Astrocyte (in vitro differentiated cells and primary cell): ENCODE measurements at places on chromosomes 13 and 19.

DNA sequence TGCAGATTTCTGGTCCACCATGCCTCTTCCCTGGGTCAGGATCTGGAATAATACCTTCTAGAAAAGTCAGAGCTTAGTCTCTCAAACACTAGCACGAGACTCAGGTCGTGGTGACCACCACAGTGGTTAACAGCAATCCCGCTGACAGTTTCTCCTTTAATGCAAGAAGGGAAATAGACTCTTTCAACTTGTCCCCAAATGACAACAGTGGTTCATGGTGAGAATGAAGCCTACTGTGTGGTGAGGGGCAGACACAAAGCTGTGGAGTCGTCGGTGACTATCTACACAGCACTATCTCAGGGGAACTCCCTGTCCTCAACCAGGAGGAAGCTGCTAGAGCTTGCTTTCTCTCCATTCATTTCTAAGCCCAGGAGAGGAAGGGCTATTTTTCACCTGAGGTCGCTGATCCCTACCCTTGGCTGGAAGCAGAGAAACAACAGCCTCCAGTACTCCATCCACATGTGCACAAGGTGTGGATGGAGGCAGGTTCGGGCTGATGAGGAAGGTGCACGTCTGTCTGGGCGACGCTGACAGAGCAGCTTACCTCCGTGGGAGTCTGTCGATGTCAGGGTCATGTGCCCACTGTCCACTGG lies 72.4 kb downstream of the STK24 start:
- no peak overlapping the region for H3K4me3 ChIP-seq
- H3K36me3 ChIP-seq, result no peaks in the 10 kb centered on the region
- no peaks in the 10 kb centered on the region for H3K27me3 ChIP-seq

DNA sequence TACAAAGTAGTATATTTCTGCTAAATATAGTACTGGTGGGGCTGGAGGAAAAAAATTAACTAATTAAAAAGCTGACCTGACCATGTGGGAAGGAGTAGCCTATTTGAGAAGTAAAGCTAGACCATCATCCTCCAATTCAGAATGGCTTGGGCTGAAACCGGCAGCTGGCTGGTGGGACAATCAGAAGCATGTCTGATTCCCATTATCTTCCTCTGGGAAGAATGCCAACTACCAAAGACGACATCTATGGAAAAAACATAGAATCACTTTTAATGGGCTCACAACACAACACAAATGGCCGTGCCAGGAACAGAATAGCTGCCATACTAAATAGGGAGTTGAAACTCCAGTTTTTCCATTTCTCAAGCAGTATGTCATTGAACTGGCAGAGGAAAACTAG lies 120.4 kb upstream of the FREM2 start:
- no peak overlapping the region for H3K27ac ChIP-seq
- H3K4me3 ChIP-seq, result no peak overlapping the region
- H3K36me3 ChIP-seq, result no peaks in the 10 kb centered on the region
- no peaks in the 10 kb centered on the region for H3K4me1 ChIP-seq
- no peaks in the 10 kb centered on the region for H3K27me3 ChIP-seq
- no peak for DNase-seq

DNA sequence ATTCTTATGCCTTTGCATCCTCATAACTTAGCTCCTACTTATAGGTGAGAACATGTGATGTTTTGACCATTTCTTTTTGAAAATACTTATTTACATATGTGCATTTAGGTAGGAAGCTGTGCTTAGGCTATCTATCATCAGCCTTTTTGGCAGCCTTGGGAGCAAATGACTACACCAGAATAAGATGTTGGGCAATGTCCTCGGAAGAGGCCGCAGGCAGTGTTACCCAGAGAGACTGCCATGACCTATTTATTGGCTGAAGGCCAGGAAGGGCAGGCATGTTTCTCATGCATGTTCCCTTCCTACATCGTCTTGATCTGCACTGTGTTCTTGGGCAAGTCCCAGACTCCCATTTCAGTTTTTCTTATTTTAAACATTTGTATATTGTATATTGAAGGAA lies 122.3 kb downstream of the B3GLCT start:
- no peaks in the 10 kb centered on the region for H3K4me1 ChIP-seq
- no peak overlapping the region for H3K27ac ChIP-seq
- H3K36me3 ChIP-seq, result no peaks in the 10 kb centered on the region
- DNase-seq, result no peak

DNA sequence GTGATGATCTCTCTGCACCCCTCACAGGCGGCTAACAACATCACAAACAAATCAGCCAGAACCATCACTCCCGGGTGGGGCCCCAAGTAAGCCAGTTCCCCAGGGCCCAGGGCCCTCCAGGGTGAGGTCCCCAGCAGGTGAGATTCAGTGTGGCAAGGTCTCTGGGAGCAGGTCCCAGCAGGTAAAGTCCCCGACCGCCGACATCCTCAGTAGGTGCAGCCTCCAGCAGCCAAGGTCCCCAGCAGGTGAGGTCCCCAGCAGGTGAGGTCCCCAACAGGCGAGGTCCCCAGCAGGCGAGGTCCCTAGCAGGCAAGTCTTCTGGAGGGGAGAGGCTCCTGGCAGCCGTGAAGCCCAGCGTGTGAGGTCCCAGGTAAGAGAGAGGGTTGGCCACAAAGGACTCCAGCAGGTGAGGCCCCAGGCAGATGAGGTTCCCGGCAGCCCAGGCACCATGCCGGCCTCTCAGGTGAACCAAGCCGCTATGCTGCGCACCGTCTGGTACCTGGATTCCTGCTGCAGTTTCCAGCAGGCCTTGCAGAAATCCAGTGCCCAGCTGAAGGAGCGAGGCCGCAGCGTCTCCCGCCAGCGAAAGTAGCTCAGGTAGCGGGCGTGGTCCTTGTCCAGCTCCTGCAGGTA lies 3.9 kb upstream of the FUT6 start:
- H3K27ac ChIP-seq, result no peak overlapping the region
- H3K27me3 ChIP-seq, result peaks cover 5% of the 10 kb centered on the region
- no peaks in the 10 kb centered on the region for H3K36me3 ChIP-seq
- H3K4me3 ChIP-seq, result no peak overlapping the region

- peaks cover 4% of the 10 kb centered on the region for H3K27me3 ChIP-seq
- H3K36me3 ChIP-seq, result no peaks in the 10 kb centered on the region
Observed at GRCh38 chr13:24146961-24147569, 13.5 kb upstream of the SPATA13 start.

DNA sequence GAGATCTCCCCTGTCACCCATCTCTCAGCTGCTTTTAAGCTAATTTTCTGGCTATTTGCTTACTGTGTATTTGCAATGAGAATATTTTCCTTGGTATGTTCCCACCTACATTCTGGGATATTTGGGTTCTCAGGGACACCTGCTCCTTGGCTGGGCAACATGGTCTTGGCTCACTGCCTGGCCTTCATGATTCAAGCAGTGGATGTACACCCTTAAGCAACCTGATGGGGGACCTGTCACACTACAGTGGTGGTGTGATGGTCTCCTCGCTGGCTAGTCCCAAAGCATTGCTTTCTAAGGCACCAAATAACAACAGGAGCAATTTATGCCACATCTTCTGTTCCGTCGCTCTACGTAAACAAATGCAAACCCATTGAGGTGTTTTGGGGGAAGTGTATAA lies 35.3 kb upstream of the RFC3 start:
- H3K36me3 ChIP-seq, result no peaks in the 10 kb centered on the region
- H3K27ac ChIP-seq, result no peak overlapping the region
- H3K4me3 ChIP-seq, result no peak overlapping the region
- DNase-seq, result no peak

- no peak overlapping the region for H3K27ac ChIP-seq
- no peaks in the 10 kb centered on the region for H3K36me3 ChIP-seq
- no peak overlapping the region for H3K4me3 ChIP-seq
- peaks cover 8% of the 10 kb centered on the region for H3K4me1 ChIP-seq
- H3K27me3 ChIP-seq, result no peaks in the 10 kb centered on the region
Observed at GRCh38 chr13:74093691-74094090, 40.5 kb downstream of the KLF12 start.

DNA sequence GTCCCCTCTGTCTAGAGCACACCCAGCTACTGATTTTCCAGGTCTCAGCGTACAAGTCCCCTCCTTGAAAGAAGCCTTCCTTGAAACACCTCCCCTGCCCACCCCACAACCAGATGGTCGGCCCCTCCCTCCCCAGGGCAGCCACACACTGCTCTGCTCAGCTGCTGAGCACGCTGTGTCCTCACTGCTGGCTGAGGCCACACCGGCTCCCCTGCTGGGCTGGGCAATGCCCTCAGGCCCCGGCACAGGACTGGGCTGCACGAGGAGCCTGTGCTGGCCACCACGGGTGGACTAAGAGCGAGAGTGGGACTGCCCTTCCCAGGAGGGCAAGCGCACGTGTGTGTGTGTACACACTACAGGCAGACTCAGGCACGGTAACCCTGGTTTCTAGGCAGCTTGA lies 11.8 kb upstream of the RSPH6A start:
- peaks cover 40% of the 10 kb centered on the region for H3K36me3 ChIP-seq
- no peak for DNase-seq

- no peaks in the 10 kb centered on the region for H3K27me3 ChIP-seq
- H3K4me1 ChIP-seq, result no peaks in the 10 kb centered on the region
- no peak overlapping the region for H3K27ac ChIP-seq
- DNase-seq, result no peak
Observed at GRCh38 chr13:96575423-96576320, 418.6 kb downstream of the OXGR1 start.

GRCh38 chr19:47614021-47614295 lies 5.0 kb downstream of the BICRA start:
- H3K4me3 ChIP-seq, result no peak overlapping the region
- DNase-seq, result no peak
- H3K27me3 ChIP-seq, result no peaks in the 10 kb centered on the region
- H3K36me3 ChIP-seq, result no peaks in the 10 kb centered on the region
- peaks cover 24% of the 10 kb centered on the region for H3K4me1 ChIP-seq

- H3K27ac ChIP-seq, result no peak overlapping the region
- H3K27me3 ChIP-seq, result no peaks in the 10 kb centered on the region
- H3K4me3 ChIP-seq, result no peak overlapping the region
- no peaks in the 10 kb centered on the region for H3K36me3 ChIP-seq
Observed at GRCh38 chr19:3159565-3159964, 19.0 kb upstream of the S1PR4 start.

- no peak overlapping the region for H3K4me3 ChIP-seq
- H3K27ac ChIP-seq, result no peak overlapping the region
- no peaks in the 10 kb centered on the region for H3K27me3 ChIP-seq
Observed at GRCh38 chr13:34620862-34621261, 321.2 kb upstream of the NBEA start.

DNA sequence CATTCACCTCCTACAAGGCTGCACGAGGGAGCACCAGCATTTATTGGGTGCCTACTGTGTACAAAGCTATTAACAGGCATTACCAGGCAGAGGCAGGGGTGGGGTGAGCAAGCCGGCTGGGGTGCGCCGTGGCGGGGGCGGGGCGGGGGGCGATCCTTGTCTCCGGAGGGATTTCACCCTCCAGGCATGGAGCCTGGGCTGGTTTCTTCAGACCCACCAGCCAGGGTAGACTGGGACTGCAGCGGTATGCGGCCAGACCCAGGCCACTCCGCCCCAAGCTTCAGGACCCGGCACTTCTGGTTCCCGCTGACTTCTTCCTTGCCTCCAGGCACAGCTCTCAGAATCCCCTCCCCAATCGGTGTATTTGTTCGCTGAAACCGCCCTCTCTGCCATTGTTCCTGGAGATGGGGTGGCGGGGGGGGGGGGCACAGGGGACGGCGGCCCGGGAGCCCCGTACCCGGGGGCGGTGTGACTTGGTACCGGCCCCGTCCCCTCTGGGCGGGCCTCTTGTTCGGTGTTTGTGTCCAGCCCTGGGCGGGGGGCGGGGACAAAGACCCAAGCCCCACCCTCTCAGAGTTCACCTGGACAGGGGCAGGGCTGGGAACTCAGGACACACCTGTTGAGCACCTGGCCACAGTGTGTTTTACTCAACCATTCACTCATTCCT lies 14.4 kb downstream of the TJP3 start:
- no peak for DNase-seq
- H3K36me3 ChIP-seq, result no peaks in the 10 kb centered on the region
- H3K4me3 ChIP-seq, result no peak overlapping the region
- peaks cover 17% of the 10 kb centered on the region for H3K27me3 ChIP-seq
- H3K27ac ChIP-seq, result no peak overlapping the region

DNA sequence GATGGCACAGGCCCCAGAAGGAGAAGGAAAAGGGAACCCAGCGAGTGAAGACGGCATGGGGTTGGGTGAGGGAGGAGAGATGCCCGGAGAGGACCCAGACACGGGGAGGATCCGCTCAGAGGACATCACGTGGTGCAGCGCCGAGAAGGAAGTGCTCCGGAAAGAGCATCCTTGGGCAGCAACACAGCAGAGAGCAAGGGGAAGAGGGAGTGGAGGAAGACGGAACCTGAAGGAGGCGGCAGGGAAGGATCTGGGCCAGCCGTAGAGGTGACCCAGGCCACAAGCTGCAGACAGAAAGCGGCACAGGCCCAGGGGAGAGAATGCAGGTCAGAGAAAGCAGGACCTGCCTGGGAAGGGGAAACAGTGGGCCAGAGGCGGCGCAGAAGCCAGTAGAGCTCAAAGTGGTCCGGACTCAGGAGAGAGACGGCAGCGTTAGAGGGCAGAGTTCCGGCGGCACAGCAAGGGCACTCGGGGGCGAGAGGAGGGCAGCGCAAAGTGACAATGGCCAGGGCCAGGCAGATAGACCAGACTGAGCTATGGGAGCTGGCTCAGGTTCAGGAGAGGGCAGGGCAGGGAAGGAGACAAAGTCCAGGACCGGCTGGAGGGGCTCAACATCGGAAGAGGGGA lies 1.1 kb downstream of the PPP1R12C start:
- peak overlapping the region; percentile 83 for H3K27ac ChIP-seq
- peak; percentile 43 for DNase-seq
- no peaks in the 10 kb centered on the region for H3K36me3 ChIP-seq
- no peaks in the 10 kb centered on the region for H3K27me3 ChIP-seq
- peak overlapping the region; percentile 86 for H3K4me3 ChIP-seq

DNA sequence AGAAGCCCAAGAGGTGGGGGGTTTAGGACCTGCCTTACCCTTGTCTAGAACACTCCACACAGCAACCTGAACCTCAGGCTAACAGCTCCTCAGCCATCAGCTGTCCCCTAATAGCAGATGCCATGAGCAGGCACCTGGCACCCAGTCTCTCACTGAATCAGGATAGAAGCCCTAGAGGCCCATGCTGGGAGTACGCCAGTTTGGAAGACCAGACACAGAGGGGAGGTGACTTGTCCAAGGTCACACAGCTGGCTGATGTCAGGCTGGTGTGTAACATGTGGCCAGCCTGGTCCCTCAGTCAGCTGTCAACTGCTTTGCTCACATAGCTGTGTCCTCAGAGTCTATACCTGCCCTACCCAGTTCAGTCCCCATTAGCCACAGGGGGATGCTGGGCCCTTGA lies 12.8 kb upstream of the SAMD1 start:
- no peaks in the 10 kb centered on the region for H3K27me3 ChIP-seq
- H3K27ac ChIP-seq, result no peak overlapping the region
- H3K4me1 ChIP-seq, result peaks cover 4% of the 10 kb centered on the region

GRCh38 chr19:6737873-6738786 lies 750 bp upstream of the GPR108 start:
- peak overlapping the region; percentile 49 for H3K27ac ChIP-seq
- no peak overlapping the region for H3K4me3 ChIP-seq
- H3K27me3 ChIP-seq, result no peaks in the 10 kb centered on the region
- peaks cover 5% of the 10 kb centered on the region for H3K36me3 ChIP-seq
- peak; percentile 60 for DNase-seq

DNA sequence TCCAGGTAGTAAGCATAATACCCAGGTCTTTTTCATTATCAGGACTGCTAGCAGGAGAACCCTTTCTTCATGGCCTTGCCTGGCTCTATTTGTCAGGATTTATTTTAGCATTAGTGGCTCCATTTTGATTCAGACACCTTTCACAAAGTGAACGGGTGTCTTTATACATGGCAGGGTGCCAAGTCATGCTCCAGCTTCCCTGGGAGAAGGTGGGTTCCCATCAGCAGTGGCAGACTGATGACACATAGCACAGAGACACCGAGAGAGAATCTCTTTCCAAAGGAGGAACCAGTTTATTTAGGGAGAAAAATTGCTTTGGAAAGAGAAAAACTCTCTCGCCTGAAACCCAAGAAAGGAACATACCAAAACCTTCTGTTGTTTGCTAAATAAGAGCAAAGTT lies 135.3 kb upstream of the TMTC4 start:
- H3K27ac ChIP-seq, result no peak overlapping the region
- no peaks in the 10 kb centered on the region for H3K4me1 ChIP-seq
